ENCODE measurements at places on chromosomes 5 and 9.

GRCh38 chr5:41503310-41503709 is 7.1 kb downstream of the PLCXD3 start:
- no peak for DNase-seq

GRCh38 chr5:113047234-113047633 is 70.6 kb downstream of the DCP2 start:
- no peak for DNase-seq

- DNase-seq, result no peak
Measured at GRCh38 chr5:126360467-126360866, 62.7 kb upstream of the GRAMD2B start.

GRCh38 chr5:96651948-96652753 is 10.0 kb upstream of the CAST start:
- DNase-seq, result no peak

DNA sequence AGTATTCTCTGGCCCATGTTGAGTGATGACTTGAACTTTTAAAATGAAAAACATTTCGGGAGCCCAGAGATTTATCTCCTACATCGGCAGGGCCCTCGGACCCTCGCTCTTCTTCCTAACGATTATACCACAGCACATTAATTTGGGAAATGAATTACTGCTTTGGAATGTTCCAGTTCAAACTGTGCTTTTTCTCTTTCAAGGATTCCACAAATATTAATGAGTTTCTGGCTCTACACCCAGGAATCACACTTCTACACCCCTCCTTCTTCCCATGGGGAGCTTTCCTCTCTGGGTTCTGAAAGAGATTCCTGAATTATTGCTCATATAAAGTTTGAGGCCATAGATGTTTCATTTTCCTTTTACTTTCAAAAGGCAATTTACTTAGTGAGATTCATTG is 41.2 kb downstream of the NSG2 start:
- no peak for DNase-seq

DNA sequence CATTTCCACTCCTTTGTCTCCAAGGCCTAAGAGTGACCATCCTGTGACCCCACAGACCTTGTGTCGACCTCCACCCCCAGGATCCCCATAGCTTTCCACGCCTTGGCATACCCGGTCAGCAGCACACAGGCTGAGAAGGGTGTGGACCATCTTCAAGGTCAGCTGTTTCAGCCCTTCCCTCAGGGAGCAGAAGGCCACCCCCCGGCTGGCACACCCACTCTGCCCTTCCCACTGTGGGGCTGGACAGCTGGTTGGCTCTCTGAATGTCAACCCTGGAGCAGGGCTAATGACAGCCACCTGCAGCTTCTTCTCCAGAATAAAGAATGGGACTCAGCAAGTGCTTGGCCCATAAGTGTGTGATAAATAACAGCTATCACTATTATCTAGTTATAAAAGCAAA is 93.1 kb downstream of the OLFM1 start:
- no peak for DNase-seq

DNA sequence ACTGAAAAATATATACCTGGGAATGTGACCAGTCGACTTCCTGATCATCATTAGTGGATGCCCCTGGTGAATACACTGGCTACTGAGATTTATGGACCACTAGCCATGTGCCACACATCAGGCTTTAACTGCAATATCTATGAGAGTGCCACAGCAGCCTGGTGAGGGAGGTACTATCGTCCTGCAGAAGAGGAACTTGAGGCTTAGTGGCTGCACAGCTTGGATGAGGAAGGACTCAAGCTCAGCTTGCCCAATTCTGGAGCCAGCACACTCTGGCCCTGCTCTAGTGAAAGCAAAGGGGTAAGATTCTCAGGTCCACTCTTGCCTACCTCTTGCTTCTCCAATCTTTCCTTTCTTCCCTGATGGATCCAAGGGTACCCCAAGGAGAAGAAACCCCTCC is 129.3 kb downstream of the ENTREP1 start:
- no peak for DNase-seq

DNA sequence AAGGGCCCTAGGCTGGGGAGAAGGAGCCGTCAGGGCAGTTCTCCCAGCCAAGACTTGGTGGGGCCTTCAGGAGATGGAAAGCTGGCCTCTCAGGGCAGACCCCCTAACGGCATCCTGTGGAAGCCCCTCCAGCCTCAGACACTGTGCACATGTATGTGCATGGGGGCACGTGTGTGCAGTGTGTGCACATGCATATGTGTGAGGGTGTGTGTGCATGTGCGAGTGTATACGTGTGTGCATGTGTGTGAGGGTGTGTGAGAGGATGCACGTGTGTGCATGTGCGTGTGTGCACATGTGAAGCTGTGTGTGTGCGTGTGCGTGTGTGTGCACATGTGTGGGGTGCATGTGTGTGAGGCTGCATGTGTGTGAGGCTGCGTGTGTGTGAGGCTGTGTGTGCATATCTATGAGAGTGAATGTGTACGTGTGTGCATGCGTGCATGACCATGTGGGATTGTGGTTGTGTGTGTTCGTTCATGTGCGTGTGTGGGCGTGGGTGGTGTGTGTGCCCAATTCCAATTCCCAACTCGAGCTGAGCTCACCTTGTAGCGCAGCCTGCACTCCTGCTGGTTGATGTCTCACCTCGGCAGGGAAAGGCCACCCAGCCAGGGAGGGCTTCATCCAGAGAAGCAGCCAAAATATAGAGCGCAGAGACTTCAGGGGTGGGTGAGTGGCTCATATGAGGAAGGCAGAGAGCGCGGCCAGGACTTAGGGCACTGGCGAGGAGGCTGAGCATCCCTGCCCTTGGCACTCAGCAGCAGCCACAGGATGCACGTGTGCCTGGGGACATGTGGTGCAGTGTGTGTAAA is 142.7 kb upstream of the PPP1R26 start:
- no peak for DNase-seq

DNA sequence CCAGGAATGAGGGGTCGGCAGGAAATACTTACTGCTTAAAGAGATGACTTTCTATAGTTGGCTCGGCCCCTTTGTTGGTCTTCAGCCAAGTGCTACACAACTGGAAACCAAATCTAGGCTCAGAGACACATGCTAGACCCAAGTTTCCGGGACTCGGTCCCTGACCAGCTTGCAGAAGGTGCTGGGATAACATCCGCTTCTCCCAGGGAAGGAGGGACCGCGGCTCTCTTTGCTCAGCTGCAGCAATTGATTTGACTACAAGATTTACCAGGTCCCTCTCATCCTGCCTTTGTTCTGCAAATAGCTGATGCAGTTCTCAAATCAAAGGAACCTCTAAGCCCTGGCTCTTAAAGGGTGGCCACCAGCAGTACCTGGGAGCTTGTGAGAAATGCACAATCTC is 314.7 kb downstream of the MLLT3 start:
- DNase-seq, result no peak

DNA sequence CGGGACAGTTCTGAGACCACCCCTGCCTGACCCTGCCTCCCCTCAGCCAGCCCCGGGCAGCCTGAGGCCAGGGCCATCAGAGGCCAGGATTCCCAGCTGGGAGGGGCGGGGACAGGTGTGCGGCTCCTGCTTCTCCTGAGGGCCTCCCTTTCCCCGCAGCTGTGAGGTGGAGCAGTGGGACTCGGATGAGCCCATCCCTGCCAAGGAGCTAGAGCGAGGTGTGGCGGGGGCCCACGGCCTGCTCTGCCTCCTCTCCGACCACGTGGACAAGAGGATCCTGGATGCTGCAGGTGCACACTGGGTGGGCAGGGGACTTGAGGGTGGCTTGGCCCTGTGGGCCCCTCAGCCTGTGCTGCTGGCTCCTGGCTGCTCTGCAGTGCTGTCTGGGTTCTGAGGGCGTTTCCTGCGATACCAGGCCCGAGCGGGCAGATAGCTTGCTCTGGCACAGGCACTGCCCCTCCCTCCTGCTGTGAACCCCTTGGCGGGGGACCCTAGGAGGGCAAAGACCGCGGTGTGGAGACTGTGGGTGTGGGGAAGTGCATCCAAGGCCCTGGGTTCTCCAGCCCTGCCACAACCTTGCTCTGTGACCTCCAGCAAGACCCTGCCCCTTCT is 2.3 kb downstream of the GRHPR start:
- no peak for DNase-seq

DNA sequence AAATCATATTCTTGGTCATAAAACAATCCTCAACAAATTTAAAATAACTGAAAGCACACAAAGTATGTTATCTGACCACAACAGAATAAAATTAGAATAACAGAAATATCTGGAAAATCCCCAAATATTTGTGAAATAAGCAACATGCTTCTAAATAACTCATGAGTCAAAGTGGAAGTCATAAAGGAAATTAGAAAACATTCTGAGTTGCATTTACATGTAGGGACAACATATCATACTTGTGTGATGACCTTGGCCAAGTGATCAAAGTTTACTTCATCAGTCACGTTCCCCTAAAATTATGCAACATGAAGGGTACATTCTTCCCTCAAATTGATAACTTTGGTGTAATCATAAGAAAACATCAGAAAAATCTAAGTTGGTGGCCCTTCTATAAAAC is 64.7 kb downstream of the CSF2 start:
- DNase-seq, result no peak

DNA sequence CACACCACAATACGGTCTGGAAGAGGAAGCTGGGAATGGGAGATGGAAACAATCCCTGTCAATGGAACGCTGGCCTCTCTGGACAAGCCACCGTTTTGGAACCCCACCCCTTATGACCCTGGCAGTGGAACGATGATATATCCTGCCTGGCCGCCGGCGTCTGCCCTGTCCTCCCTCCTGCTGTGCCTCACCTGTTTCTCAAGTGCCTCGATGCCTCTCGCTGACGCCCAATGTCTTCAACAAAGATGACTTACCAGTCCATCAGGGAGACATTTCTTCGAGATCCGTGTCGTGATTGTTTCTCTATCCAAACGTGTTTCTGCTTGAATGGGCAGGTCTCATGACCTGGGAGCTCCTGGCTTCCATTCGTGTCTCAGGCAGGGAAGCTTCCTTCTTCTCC is 476.5 kb downstream of the SPATA31A7 start:
- DNase-seq, result no peak

- no peak for DNase-seq
Measured at GRCh38 chr5:136613230-136613629, 247.9 kb upstream of the TRPC7 start.

GRCh38 chr9:69180670-69181069 is 6.6 kb downstream of the TJP2 start:
- no peak for DNase-seq

DNA sequence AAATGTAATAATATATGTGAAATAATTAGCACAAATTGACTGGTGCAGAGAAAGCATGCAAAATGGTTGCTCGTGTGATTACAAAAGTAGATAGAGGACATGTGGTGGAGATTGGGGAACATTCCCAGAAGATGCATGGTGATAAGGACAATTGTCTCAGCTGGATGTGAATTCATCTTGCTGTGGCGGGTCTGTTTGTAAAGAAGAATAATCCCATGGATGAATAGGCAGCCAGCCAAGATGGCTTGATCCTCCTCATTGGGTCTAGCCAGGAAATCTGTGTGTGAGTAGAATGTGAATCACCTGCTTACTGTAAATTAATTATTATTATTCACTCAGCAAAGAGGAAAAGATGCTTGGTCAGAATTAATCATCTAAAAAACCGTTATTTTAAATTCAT is 12.6 kb upstream of the DPYSL3 start:
- no peak for DNase-seq

DNA sequence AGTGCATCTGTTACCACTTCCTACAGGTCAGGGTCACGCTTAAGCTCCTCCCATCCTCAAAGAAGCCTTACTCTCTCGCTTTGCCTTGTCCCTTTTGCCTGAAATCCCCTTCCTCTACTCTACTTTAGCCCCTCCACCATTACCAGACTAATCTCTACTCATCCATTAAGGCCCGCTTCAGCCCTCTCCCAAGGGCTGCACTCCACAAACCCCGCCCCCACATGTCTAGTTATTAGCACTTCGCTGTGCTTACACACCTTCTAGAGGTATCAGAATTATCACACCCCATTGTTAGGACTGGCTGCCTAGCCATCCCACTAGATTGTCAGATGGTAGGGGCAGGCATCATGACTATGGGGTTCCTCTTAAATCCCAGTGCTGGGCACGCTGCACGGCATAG is 565.7 kb upstream of the WWC1 start:
- no peak for DNase-seq

- DNase-seq, result no peak
Measured at GRCh38 chr5:112546946-112547592, 128.0 kb upstream of the EPB41L4A start.

GRCh38 chr9:137336735-137337134 is 34.7 kb upstream of the NRARP start:
- DNase-seq, result no peak

DNA sequence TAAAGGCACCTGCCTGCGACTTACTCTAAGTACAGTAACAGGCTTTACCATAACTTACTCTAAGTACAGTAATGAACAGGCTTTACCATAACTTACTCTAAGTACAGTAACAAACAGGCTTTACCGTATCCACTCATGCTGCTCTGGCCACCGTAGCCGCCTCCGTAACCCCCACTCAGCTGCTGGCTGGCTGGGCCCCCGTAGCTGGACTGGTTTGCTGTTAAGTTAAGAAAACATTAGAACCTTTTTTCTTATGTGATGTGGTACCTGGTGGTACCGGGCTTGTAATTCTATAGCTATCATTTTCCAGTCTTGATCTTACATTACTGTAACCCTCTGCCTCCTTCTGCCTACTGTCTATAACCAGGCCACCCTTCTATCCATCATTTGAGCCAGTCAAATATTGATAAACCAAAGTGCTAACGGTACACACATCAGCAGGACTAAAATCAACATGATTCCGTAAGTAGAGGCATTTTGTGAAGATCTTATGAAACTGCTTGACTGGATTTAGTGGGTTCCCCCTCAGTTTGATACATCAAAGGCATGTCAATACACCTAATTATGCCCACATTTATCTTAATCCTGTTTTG is 7.4 kb downstream of the HNRNPH1 start:
- no peak for DNase-seq

DNA sequence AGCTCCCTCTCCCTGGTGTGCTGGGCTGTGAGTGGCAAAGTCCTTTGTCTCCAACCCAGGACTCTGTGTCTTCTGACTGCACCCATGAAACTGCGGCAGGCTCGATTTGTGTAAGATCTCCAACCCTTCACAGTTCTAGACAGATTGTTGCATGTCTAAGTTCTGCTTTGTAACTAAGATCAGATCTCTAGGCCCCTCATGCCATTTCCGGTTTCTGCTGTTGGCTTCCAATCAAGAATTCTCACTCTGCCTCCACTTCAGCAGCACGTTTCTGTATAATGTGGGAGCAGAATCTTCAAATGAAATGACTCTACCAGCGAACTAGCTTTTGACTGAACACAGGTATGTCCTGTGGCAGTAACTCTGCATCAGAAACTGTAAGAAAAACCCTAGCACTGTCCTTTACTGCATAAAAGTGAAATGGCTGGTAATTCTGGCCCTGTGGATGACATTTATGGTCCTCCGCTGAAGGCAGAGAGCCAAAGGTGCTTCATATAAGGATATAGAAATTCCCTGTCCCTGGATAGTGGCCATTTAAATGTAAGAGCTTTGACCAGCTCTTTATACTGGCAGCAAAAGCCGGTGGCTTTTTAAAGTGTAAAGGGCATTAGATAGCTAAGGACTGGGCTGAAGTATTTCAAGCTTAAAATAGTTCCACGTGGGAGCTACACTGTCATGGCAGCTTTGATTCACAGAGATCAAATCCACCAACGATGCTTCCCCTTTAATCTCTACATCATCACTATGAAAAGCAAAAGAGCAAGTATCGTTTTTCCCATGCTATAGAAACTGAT is 319.0 kb upstream of the CDH6 start:
- no peak for DNase-seq

Measured in left renal pelvis (tissue), 4 donors.